ENCODE measurements at places on chromosomes 3 and 15.

DNA sequence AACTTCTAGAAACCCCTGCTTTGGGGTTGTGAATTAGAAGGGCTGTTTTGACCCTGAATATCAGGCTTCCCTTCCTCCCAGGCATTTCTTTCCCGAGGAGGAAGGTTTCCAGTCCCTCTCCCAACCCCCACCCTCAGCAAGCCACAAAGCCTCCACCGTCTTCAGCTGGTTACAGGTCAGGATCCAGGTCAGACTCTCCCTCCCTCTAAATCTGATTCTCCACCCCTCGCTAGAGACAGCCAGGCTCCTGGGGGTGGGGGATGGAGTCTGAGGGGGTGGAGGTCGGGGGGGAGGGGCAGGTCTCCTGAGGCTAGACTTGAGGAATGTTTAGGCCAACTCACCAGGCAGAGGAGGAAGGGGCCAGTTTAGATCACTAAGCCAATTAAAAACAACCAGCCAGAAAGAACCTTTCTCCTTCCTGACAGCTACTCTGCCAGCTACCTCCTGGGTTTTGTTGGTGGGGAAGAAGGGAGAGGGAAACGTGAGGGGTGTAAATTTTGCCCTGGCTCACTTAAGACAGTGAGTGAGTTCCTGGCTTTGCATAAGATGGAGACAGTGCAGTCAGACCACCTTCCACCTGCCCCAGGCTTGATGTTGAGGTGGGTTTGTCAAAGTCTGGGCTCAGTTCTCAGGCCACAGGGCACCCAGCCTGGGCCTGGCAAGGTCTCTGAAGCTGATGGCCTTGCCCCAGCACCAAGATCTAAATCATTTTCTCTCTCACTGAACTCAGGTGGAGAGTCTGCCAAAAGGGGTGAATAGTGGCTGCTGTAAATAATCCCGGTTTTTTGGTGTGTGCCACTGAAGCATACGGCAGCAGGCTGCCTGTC lies 19.5 kb downstream of the BMF start:
- DNase-seq, result no peak

DNA sequence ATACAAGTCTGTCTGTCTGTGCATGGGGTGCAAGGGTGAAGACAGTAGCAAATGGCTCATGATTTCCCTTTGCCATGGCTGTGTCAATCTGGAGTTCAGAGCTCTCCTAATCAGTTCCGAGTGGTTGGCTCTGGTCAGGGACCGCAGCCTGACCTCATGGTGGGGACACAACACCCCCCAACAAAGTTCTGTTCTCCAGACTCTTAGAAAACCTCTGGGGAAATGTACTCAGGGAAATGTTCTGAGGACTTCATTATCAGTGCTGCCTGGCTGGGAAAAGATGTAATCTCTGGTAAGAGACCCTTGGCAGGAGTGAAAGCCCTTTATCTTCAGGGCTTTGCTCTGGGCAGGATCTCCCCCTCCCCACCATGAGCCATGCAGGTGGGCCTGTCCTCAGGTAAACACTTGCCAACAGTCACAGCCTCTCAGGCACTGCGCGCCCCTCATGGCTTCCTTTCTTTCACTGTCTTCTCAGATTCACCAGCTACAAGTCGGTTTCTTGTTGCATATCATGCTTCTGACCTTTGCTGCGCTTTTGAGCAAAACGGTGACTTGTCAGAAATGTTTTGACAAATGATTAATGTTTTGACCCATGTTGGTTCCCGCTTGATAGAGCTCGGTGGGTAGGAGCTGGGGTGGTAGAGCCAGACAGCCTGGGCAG lies 95.5 kb downstream of the ST6GAL1 start:
- peak; percentile 61 for DNase-seq

GRCh38 chr15:87805117-87805820 lies 451.3 kb downstream of the NTRK3 start:
- DNase-seq, result no peak

DNA sequence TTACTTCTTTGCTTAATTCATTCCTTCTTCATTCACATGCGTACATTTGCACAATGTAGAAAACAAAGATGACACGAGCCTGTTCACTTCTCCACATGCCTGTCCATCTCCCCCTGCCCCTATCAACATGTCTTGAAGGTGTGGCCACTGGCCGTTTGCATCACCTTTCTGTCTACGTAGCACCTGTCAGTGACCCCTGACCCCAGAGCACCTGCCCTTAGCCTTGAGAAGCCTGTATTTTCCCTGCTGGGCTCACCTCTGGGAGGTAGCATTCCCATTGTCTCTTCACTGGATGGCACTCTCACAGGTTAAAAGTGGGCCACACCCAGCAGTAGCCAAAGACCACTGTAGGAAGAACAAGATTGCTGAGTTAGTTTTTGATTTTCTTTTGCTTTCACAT lies 234.1 kb downstream of the THSD4 start:
- no peak for DNase-seq
